ENCODE measurements at places on chromosomes 4 and X.
A peak's percentile ranks its signal among the peaks of the same experiment; 100 is the strongest.

DNA sequence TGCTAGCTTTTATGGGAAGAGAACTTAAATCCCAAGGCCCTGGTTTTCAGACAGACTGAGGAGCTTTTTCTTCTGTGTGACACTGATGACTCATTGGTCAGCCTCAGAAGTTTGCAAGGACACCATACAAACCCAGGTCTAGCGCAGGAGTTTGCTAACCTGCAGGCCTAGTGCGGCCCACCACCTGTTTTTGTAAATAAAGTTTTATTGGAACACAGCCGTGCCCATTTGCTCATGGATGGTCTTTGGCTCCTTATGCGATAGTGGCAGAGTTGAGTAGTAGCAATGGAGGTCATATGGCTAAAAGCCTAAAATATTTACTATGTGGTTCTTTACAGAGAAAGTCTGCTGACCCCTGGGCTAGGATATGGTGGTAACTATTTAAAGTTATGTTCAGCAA, 98.3 kb downstream of the STOX2 start:
- DNase-seq: no peak

DNA sequence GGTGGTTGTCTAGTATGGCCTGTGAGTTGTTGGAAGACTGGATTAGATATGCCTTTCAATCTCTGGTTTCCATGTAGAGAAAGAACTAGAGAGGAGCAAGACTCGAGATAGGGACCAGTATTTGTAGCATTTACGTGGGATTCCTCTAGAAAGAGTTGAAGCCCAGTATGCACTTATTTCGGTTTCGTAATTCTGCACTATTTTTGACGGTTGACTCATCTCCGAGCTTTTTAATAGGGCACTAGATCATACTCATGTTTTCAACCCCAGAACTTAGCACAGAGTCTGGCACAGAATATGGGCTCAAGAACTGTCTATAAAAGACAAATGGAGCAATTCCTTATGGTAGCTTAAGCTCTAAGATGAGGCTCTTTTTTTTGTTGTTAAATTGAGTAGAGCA, 15.7 kb downstream of the HELT start:
- no peak for DNase-seq

DNA sequence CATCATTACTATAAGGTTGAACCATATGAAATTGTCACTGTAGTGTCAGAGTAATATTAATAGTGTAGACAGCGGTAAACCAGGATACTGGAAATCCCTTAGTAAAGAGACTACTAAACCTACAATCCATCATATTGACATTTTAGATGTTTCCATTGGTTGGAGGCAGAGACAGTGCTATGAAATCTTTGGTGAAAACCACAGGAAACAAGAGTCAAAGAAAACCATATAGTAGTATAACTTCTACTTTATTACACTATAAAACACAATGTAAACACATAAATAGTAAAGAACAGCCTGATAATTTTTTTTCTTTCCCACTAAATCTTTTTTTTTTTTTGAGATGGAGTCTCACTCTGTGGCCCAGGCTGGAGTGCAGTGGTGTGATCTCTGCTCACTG, 15.9 kb downstream of the RELL1 start:
- no peak for DNase-seq

- DNase-seq: no peak
These were observed 488.6 kb downstream of the KCTD8 start for GRCh38 chr4:43959976-43960375.

GRCh38 chr4:88109123-88109881, 49.1 kb downstream of the ABCG2 start:
- no peak for DNase-seq

DNA sequence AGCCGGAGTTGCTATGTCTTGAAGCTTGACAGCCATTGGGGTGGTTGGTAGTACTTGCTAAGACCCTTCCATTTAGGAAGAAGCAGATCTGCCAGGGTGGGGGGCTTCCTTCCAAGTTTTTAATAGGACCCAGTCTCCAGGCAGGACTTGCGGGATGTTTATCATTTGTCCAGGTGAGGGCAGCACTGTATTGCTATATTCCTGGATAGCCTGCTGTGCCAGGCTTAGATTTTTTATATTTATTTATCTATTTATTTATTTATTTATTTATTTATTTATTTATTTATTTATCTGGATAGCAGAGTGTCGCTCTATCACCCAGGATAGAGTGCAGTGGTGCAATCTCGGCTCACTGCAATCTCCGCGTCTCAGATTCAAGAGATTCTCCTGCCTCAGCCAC, 87.4 kb upstream of the CT45A1 start:
- no peak for DNase-seq

DNA sequence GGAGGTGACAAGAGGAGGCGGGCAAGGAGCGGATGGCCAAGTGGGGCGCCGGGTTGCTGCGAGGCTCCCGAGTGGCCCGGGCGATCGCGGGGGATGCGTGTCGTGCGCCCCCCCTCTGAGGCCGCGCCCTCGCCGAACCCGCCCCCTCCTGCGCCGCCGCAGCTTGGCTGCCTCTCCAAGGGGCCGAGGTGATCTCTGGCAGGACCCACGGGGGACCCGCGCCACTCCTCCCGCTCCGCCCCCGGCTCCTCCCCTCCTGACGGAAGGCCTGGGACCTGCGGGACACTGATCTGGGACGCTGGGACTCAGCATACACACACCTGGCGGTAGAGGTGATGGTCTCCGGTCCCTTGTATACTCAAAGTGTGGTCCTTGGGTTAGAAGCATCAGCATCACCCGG, 21.9 kb upstream of the FAM47C start:
- no peak for DNase-seq

- DNase-seq: no peak
These were observed 152.6 kb downstream of the AFAP1 start for GRCh38 chr4:7787067-7787466.

GRCh38 chr4:138892483-138893407, 122.8 kb upstream of the NOCT start:
- no peak for DNase-seq

- no peak for DNase-seq
These were observed 12.9 kb upstream of the SMPX start for GRCh38 chrX:21770631-21771321.

DNA sequence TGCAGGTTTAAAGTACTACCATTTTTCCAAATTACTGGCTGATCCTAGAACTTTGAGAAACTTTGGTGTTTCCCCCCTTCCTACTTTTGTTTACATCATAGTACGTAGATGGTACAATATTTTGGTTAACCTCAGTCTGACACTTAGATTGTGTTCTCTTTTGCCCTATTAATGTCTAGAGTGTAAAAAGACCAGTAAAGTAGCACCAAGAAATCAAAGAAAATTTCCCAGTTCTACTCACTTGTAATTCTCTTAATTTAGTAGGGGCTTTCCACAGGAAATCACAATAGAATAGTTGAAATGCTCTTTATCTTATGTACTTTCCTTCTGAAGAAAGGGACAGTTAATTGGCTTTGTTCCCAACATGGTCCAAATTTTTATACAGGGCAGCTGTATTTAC, 51.6 kb downstream of the NFKB1 start:
- DNase-seq: no peak

DNA sequence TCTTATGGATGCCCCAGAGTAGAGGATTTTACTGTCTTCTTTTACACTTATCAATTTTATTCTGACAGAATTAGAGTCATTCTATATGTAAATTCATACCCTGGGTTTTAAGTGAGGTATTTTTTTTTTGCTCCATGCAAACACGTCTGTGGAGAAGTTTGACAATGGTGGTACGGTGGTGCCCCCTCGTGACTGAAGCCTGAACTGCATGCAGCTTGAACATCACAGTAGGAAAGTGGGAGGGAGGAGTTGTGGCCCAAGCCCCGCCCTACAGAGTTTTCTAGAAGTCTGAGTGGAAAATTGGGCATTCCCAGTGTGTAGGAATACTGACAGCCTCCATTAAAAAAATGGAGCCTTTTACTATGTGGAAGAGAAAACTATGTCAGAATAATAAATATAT, 73.3 kb upstream of the RAB40AL start:
- peak; percentile 89 for DNase-seq

- no peak for DNase-seq
These were observed 21.7 kb downstream of the CLOCK start for GRCh38 chr4:55524844-55525571.

GRCh38 chr4:31089815-31090214, 369.6 kb downstream of the PCDH7 start:
- DNase-seq: no peak

- DNase-seq: no peak
These were observed 85.4 kb upstream of the ARMCX2 start for GRCh38 chrX:101745046-101745445.

GRCh38 chr4:140242357-140243277, 88.6 kb upstream of the MAML3 start:
- DNase-seq: no peak

- DNase-seq: no peak
These were observed 347.3 kb downstream of the SPRY1 start for GRCh38 chr4:123743848-123744247.

- DNase-seq: peak; percentile 59
These were observed 134.7 kb downstream of the PALLD start for GRCh38 chr4:168631241-168632162.

GRCh38 chrX:3712870-3713224, 602 bp downstream of the PRKX start:
- DNase-seq: no peak

- no peak for DNase-seq
These were observed 706.9 kb upstream of the TENM3 start for GRCh38 chr4:181536196-181536746.

DNA sequence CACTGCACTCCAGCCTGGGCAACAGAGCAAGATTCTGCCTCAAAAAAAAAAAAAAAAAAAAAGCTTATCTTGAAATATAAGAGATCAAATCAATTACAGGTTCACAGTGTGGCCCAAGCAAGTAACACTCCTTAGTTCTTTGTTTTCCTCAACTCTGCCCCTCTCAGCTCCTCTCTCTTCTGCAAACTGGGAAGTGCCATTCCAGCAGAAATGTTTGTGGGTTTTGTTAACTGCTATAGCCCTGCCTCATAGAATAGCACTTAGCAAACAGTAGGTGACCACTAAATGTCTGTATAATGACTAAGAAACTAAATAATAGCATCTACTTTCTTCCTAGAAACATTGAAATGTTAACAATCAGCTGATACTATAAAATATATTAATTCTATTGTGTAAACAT, 160.0 kb upstream of the NAP1L5 start:
- no peak for DNase-seq

GRCh38 chrX:11786862-11787261, 28.8 kb downstream of the MSL3 start:
- DNase-seq: no peak

DNA sequence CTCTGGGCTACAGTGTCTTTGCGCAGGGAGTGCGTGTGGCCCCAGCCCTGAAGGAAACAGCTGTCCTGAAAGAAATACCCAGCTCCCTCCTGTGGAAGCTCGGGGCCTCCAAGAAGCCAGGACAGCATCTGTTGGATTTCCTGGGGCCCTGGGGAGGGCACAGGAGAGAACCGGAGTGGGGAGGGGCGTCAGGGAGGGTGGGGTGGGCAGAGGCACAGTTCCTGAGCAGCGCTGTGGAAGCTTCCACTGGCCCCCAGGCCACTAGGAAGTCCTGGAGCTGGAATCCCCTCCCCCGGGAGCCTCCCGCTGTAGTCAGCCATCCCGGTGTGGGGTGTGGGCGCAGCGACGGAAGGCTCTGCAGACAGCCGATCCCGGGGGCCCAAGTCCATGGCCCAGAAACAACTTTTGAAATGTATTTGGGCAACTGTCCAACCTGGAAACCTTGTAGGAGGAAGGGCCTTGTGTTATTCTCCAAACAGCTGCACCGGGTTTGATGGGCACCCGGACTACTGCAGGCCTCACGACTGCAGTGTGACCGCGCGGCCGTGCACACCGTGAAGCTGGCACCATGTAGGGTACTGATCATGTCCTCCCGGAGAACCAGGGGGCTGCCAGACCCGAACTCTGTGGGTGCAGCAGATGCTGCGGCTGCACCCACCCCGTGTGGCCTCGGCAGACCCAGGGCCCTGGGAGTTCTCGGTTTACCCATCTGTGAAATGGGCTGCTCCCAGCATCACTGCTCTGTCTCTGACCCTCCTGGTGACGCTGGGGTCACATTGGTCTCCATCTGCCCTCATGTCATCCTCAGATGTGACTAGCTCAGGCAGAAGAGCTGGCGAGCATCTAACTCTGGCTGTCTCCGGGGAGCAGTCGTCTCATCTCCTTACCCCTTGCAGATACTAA, 68.5 kb upstream of the HMX1 start:
- no peak for DNase-seq

GRCh38 chr4:87122252-87122651, 98.2 kb downstream of the KLHL8 start:
- DNase-seq: no peak

DNA sequence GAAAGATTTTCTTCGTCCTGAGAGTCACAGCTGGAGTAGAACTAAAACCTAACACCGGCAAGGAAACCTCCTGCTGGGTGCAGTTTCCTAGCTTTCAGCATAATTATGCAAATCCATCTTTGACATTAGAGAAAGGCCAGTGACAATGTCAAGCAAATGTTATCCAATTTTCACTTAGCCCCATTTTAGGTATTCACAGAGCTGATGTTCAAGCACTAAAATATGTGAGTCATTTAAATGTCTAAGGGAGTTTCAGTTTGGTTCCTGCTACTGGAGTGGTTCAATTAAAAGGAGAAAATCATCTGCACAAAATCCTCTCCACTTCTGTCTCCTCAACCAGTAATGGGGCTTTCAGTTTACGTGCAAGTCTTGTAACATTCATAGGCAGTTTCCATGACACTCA, 37.1 kb upstream of the AMOT start:
- no peak for DNase-seq

GRCh38 chr4:54063229-54063628, 1.2 kb downstream of the CHIC2 start:
- DNase-seq: no peak

- DNase-seq: no peak
These were observed 24.5 kb downstream of the DDIT4L start for GRCh38 chr4:100165809-100166208.

- no peak for DNase-seq
These were observed 60.9 kb downstream of the CAMK2D start for GRCh38 chr4:113700602-113701150.

DNA sequence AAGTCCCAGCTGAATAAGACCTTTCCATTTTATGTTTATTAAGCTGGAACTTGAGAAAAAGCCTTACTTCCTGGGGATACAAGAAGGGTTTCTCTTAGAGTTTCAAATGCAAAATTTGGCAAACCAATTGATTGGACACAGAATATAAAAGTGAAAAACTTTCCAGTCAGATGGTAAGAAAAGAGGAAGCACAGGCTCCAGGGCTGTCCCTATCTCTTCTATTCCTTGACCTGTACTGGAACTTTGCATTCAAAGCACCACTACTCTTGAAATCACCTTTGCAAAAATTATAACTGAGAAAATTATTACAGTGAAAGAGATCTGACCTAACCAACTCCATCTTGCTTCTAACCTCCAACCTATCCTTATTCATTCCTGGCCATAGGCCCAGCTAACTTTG, 11.7 kb downstream of the PROM1 start:
- DNase-seq: no peak

GRCh38 chr4:72377491-72378194, 191.4 kb downstream of the ADAMTS3 start:
- DNase-seq: no peak

DNA sequence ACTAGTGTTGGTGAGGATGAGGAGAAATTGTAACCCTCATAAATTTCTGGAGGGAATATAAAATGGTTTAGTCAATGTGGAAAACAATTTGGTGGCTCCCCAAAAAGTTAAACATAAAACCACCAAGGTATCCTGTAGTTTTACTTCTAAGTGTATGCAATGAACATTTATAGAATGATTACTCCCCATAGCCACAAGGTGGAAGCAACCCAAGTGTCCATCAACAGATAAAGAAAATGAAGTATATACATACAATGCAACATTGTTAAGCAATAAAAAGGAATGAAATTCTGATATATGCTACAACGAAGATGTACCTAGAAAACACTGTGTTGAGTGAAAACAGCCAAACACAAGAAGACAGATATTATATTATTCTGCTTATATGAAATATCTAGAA, 569.1 kb upstream of the GRID2 start:
- no peak for DNase-seq

GRCh38 chrX:11460347-11460746, 167.1 kb downstream of the AMELX start:
- DNase-seq: no peak
